Activated CD4-positive, CD25-positive, alpha-beta regulatory T cell (primary cell): ENCODE measurements at places on chromosomes 3 and 15.

DNA sequence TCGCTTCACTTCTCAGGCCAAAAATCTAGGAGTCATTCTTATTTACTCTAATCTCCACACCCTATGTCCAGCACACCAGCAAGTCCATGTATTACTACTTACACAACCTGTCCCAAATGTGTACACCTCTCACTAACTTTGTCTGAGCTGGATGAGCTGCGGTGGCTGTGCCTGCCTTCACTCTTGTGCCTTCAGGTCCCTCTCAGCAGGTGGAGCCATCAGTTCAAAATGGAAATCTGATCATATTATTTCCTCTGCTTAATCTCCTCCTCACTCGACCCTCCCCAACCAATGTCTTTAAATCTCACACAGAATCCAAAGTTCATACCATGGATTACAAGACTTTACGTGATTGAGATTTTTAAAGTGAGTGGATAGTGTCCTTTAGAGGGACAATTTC is 82.8 kb downstream of the SSR3 start:
- DNase-seq, result no peak

DNA sequence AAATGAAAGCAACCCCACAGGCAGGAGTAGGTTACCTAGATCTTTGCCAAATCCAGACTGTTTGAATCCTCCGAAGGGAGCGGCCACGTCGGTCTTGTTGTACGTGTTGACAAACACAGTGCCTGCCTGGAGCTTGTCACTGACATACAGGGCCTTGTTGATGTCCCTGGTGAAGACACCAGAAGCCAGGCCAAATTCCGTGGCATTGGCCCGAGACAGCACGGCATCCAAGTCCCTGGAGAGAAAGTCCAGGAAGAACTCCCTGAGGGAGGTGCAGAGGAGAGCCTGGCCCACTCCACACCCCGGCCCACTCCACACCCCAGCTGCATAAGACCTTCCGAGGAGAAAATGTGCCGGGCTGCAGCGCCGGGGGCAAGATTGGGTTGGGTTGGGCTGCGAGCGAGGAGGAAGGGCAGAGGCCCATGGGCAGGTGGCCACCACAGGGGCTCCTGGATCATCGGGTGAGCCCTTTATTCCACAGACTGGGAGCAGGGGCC is 21.8 kb upstream of the SLC41A3 start:
- no peak for DNase-seq

GRCh38 chr15:87489902-87490665 is 766.5 kb downstream of the NTRK3 start:
- DNase-seq, result no peak

DNA sequence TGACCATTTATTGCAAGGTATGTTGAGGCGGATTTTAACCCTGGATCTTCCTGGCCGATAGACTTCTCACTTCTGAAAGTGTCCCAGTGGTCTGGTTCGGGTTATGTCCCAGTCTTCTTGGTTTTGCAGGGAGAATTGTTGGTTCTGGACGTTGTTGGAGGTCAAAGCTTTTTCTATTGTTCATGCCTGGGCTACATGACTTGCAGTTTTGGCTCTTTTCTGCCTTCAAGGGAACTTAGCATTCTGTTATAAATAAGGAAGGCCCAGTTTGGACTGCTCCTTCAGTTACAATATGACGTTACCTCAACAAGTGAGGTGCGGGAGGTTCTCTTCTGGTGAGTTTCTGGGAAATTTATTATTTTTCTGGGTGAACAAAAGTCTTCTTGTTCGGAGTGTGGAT is 614.3 kb downstream of the DIPK2A start:
- DNase-seq, result no peak

DNA sequence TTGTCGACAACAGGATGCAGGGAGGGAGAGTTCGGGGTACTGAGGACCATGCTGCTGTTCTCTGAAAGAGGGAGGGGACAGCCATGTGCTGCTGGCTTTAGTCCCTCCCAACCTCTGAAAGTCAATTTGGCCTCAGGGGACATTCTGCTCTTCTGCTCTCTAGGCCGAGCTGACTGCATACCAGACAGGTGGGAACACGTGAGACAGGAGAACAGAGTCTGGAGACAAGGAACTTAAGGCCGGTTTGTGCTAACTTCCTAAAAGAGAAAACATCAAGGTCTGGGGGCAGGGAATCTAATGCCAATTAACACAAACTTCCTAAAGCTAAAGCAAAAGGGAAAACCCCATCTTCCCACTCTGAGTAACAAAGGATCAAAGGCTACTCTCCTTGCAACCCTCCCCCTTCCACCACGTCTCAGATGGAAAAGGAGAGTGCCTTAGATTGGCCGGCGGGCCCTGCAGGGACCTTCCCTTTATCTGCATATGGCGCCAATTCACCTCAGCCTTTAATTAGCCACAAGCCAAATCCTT is 41.0 kb downstream of the SLCO2A1 start:
- no peak for DNase-seq

- DNase-seq, result no peak
Observed at GRCh38 chr15:99076109-99076508, 28.8 kb upstream of the SYNM start.

DNA sequence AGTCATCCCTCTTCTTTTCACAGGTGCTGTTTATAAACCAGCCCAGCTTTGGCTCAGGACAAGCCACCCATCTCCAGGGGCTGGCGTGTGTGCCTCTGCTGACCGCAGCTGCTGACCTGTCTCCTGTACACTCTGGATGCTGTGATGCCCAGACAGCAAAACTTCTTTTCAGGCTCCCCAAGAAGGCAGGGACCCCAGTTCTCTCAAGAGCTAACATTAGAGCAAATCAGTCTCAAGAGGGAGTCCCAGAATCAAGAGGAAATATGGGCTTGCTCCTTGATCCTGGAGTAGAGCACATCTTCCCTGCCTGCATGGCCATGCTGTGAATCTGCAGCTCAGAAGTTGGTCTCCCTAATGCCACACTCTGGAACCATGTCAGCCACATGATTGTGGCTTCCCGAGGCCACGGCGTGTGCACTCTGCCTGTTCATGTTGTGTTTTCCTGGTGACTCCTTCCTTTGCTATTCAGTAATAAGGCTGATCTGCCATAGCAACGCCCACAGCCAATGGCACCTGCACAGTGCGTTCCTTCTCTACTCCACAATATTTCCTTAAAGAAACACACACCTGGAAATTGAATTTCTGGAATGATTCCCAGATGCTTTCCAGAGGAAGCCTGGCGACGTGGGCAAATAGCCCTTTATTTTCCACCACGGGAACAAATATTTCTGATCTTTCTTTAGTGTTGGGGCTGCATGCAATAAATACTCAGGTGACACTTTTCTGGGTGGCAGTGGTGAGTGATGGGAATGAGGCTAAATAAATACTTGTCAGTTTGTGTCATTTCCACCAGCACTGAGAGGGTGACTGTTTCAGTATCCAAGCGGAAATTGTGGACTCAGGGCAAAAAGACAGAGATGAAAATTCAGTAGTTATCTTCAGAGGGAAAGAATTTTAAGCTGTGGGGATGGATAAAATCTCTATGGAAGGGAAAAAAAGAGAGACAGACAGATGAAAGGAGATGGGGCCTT is 21.9 kb upstream of the THSD4 start:
- DNase-seq, result no peak

DNA sequence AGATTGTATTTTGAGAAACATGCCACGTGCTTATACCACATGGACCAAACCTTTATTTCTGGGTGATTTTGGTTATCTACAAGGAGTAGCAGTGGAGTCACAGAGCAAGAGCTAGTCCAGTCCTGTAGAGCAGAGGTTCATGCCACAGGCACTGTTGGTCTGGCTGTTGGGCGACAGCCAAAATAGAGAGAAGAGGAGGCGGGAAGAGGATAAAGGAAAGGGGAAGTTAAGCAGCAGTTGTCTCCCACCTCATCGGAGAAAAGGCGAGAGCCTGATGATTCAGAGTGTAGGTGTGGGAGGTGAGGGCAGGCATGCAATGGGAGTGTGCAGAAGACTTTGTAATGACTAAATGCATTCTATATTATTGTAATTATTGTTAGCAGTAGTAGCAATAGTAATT is 237.5 kb upstream of the ROPN1 start:
- DNase-seq, result no peak

- no peak for DNase-seq
Observed at GRCh38 chr15:85614059-85614458, 180.7 kb downstream of the KLHL25 start.

DNA sequence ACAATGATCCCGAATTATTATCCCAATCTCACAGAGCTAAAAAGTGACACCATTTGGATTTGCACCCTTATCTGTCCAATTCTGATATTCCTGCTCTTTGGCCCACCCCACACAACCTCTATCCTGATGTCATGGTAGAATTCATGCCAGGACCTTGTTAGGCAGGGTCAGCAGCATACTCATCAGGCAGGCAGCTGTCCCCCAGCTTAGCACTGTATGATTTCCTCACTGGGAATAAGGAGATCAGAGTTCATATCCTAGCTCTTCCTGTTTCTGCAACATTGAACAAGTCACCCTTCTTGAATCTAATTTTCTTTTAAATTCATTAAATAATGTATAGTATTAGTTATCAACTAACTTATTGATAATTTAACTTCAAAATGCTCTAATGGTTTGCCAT is 12.0 kb upstream of the C3orf80 start:
- no peak for DNase-seq

DNA sequence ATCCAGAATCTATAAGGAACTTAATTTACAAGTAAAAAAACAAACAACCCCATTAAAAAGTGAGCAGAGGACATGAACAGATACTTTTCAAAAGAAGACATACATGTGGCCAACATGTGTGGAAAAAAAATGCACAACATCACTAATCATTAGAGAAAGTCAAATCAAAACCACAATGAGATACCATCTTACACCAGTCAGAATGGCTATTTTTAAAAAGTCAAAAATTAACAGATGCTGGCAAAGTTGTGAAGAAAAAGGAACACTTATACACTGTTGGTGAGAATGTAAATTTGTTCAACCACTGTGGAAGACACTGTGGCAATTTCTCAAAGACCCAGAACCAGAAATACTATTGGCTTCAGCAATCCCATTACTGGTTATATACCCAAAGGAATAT is 830.0 kb upstream of the ALCAM start:
- no peak for DNase-seq

GRCh38 chr15:64134345-64134829 is 17.1 kb upstream of the SNX22 start:
- DNase-seq, result no peak

- DNase-seq, result no peak
Observed at GRCh38 chr3:49378249-49378895, 20.2 kb upstream of the GPX1 start.

GRCh38 chr3:126125781-126126251 is 41.9 kb upstream of the SLC41A3 start:
- DNase-seq, result no peak

DNA sequence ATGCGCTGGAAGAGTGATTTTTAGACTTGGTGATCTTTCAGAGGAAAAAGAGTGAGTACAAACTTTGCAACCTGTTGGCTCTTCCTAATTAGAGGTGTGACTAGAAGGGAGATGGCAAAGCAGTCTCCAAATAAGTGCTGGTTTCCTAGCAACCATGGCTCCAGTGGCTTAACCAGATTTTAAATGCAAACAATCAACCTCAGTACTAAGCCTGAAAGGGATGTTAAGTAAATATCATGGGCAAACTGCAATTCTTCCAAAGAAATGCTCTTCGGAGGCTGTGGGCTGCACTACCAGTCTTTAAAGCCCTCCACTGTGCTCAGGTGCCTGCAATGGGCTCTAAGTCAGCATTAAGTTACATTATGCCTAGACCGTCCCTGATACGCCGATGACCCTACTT is 678.1 kb upstream of the CCDC54 start:
- no peak for DNase-seq

GRCh38 chr3:194364652-194365434 is 4.7 kb downstream of the LRRC15 start:
- DNase-seq, result no peak

GRCh38 chr15:61182946-61183345 is 46.2 kb downstream of the RORA start:
- DNase-seq, result no peak

DNA sequence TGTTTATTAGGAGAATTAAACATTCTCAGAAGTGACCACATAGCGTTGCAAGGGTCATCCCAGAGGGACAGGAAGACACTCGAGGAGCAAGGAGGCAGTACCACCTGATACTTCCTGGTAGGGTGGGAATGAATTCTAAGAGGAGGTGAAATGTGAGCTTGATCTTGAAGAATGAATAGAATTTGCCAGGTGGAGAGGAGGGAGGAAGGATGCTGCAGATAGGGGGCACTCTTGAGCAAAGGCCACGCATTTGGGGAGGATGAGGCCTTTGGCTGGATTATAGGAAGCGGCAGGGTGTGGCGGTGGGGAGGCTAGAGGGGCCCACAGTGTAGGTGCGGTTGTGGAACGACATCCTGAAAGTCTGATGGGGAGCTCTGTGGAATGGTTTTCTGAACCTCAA is 33.5 kb downstream of the CHCHD6 start:
- no peak for DNase-seq

DNA sequence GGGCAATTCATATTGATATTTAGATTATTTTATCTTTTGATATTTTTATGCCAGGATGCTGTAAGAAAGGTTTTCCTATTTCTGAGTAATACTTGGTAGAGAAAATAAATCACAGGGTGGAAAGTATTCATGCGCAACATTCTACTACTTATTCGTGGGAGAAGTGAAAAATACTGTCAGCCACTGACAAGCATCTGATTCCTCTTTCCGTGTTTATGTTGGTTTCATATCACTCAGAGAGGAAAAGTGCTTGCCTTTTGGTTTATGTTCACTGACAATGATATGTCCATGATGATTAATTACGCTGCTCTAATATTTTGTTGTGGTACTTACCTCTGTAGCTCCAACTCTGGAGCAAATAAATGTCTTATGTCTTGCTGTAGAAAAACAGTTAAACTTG is 429.4 kb downstream of the EDEM1 start:
- no peak for DNase-seq

DNA sequence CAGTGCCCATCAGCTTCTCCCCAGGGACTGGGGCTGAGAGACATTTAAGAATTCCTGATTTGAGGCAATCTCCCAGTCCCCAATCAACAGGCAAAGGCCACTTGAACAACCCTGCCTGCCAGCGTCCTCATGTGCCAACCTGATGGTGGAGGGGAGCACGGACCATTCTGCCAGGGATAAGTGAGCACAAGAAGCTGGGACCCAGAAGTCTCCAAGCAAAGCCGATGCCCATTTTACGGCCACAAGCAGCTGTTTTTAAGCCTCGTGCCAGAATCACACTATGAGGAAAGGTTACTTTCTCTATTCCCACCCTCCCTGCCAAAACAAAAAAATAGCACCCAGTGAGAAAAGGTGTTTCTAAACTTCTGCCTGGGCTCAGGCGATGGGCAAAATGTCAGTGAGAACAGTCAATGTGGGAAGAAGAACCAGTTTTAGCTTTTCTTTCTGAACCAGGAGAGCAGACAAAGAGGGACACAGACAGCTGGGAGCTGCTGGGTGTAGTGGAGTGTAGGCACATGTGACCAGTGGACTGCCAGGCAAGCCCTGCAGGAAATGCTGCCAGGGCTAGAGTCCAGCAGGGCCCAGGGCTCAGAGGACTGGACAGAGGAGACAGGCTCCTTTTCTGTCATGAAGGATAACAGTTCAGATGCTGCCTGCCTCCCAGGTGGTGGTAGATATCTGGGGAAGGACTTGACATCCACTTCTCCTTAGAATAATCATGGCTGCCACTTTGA is 57.7 kb downstream of the ATP2B2 start:
- DNase-seq, result no peak

- no peak for DNase-seq
Observed at GRCh38 chr3:144364737-144365136, 393.1 kb downstream of the DIPK2A start.

GRCh38 chr3:94092086-94092485 is 29.2 kb downstream of the NSUN3 start:
- no peak for DNase-seq
